A549 treated with ZK216348 at 1 μM for 4 hours (cell line): ENCODE measurements at places on chromosomes 1 and 21. TPM values are rescaled to one million over a fixed set of nuclear protein-coding genes. Genes with fewer than 3 reads are reported as not detected.

Gene PRAMEF14
- total RNA-seq = not detected in 5 replicates

Gene RCSD1
- total RNA-seq = 0.08 to 0.10 TPM in 2 of 5 replicates, not detected in the others

Gene ARPC5
- total RNA-seq = 123 to 181 TPM (median 175 TPM) in 5 replicates

Gene SOX13
- 11.4 to 24.2 TPM (median 19.0 TPM) in 5 replicates for total RNA-seq

Gene CTH
- total RNA-seq = 1.2 to 2.2 TPM (median 1.4 TPM) in 5 replicates

Gene SLC1A7
- not detected in 5 replicates for total RNA-seq

Gene SFN
- 393 to 693 TPM (median 641 TPM) in 5 replicates for total RNA-seq

Gene GABRD
- total RNA-seq = 0.19 to 0.83 TPM (median 0.41 TPM) in 5 replicates

Gene FAM3B
- not detected in 5 replicates for total RNA-seq

Gene SH2D1B
- 0.08 to 0.18 TPM (median 0.09 TPM) in 5 replicates for total RNA-seq

Gene CYP4Z1
- not detected in 5 replicates for total RNA-seq

Gene TMEM269
- total RNA-seq = 0.08 to 0.13 TPM (median 0.12 TPM) in 5 replicates

Gene INSRR
- total RNA-seq = not detected in 5 replicates

Gene RNPEP
- total RNA-seq = 76.3 to 91.5 TPM (median 86.8 TPM) in 5 replicates

Gene TIPRL
- 25.6 to 43.3 TPM (median 30.4 TPM) in 5 replicates for total RNA-seq

Gene NRAS
- 17.0 to 38.0 TPM (median 29.9 TPM) in 5 replicates for total RNA-seq

Gene RHEX
- total RNA-seq = not detected in 5 replicates

Gene CDKN2C
- 9.3 to 13.1 TPM (median 11.8 TPM) in 5 replicates for total RNA-seq
